ENCODE measurements at places on chromosomes 6 and 20.

GRCh38 chr6:96465321-96465903 lies 56.2 kb upstream of the UFL1 start:
- DNase-seq, result no peak

GRCh38 chr6:34970488-34970887 lies 81.4 kb downstream of the ANKS1A start:
- DNase-seq, result no peak

- no peak for DNase-seq
Measured at GRCh38 chr6:50116390-50116789, 66.7 kb upstream of the DEFB112 start.

GRCh38 chr6:2101213-2101612 lies 144.2 kb downstream of the GMDS start:
- DNase-seq, result no peak

- no peak for DNase-seq
Measured at GRCh38 chr6:131059486-131059885, 3.6 kb downstream of the EPB41L2 start.

GRCh38 chr6:142356884-142357225 lies 55.0 kb downstream of the ADGRG6 start:
- DNase-seq, result no peak

Data from stimulated activated CD4-positive, alpha-beta T cell treated with anti-CD3 and anti-CD28 coated beads, Interleukin-1b, Interleukin-23, amount 100 ng/mL, for 24 hours (primary cell).